Esophagus squamous epithelium (tissue), 5 donors: ENCODE measurements at places on chromosomes 1 and 21.

- no peak for DNase-seq
Observed at GRCh38 chr1:204506201-204506968, 9.8 kb upstream of the MDM4 start.

DNA sequence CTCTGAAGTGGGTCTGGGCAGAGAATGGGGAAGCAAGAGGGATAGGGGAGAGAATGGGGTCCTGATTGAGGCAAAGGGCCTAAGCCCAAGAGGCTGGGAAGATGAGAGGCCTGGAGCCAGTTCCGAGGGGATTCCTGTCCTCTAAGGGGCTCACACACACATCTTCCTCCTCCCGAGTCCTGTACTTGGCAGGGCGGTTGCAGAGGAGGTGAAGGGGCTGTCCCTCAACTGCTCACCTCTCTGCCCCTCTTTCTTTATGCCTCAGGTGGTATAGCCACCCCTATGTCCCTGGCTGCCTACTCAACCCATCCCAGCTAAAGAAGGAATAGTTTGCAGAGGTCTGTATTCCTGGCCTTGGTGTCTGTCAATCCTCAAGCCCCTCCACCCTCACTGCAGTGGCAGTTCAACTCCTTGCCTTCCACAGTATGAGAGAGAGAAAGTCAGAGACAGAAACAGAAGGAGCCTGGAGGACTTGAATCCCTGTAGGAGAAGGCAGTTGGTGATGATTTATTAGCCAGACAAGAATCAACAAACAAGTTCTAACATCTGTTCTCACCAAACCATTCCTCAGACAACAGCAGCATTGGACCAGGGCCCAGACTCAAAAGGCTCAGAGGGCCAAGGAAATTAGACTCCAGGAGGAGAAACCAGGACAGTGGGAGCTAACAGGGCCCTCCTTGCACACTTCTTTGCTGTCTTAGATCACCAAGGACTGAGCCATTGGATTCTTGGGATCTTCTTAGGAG is 10.7 kb downstream of the SH2D2A start:
- no peak for DNase-seq

DNA sequence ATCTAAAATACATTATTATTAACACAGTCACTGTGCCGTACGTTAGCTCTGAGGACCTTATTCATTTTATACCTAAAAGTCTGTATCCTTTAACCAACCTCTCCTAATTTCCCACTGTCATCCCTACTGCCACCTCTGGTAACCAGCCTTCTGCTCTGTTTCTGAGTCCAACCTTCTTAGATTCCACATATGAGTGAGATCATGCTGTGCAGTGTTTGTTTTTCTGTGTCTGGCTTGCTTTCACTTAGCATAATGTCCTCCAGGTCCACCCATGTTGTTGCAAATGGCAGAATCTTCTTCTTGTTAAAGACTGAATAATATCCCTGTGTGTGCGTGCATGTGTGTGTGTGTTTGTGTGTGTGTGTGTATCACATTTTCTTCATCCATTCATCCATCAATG is 64.2 kb downstream of the ETS2 start:
- DNase-seq: no peak

GRCh38 chr1:70034403-70034802 is 171.0 kb downstream of the LRRC40 start:
- DNase-seq: no peak

GRCh38 chr1:1085911-1086841 is 12.1 kb upstream of the RNF223 start:
- no peak for DNase-seq

DNA sequence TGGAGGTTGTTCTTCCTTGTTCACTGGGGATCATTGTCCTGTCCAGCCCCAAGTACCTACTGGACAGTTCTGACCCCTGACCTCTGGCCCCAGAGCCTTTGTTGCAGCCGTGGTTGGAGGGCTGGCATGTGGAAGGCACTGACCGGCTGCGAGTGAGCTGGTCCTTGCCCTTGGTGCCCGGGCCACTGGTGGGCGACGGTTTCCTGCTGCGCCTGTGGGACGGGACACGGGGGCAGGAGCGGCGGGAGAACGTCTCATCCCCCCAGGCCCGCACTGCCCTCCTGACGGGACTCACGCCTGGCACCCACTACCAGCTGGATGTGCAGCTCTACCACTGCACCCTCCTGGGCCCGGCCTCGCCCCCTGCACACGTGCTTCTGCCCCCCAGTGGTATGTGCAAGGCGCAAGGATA is 11.4 kb downstream of the TIE1 start:
- DNase-seq: no peak

GRCh38 chr1:2469103-2469940 is 6.8 kb upstream of the PLCH2 start:
- DNase-seq: no peak

DNA sequence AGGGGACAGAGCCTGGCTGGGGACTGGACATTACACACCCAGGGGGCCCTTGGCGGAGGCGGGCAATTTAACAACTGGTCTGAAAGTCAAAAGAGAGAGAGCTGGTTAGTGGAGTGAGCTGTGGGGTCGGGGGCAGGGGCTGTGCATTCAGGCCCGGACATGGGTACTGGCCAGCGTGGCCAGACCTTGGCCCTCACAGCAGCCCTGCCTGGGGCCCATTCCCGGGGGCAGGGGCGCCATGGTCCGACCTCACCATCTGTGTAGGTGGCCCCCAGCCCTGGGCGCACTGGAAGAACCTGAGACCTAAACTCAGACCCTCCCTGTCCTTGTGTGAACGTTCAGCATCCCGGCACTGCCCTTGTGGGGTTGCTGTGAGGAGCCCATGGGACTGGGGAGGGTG is 5.0 kb downstream of the CLDN19 start:
- no peak for DNase-seq

- DNase-seq: no peak
Observed at GRCh38 chr1:97901017-97901658, 19.7 kb downstream of the DPYD start.

GRCh38 chr1:218353656-218354055 is 8.5 kb downstream of the TGFB2 start:
- DNase-seq: no peak

DNA sequence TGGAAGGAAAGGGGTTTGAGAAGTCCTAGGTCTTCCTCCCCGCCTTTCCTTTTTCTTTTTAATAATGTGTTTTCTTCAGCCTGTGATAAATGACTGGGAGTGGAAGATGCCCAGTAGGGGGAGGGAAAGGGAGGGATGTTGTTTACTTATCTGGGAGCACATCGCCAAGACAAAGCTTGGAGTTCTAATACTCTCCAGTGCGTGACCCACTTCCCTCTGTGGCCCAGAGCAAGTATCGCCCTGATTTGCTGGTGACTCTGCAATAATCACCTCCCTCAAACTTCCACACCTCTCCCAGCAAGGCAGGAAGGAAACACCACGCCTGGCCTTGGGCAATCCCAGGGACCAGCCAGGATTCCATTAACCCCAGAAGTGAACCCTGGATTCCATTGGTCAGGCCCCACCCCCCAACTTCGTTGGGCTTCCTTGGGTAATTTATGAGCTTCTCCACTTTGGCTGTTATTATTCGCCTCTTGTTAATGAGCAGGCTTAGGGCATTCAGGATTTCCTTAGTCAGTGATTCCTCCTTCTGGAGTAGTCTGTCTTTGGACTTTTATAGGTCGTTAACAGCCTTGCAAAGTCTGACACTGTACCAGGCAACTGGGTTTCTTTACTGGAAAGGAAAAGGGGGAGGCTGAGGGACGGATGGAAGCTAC is 24.3 kb upstream of the GRHL3 start:
- DNase-seq: no peak

- no peak for DNase-seq
Observed at GRCh38 chr1:113451710-113452109, 61.4 kb downstream of the MAGI3 start.

GRCh38 chr1:85815906-85816305 is 107.7 kb upstream of the ZNHIT6 start:
- DNase-seq: no peak

DNA sequence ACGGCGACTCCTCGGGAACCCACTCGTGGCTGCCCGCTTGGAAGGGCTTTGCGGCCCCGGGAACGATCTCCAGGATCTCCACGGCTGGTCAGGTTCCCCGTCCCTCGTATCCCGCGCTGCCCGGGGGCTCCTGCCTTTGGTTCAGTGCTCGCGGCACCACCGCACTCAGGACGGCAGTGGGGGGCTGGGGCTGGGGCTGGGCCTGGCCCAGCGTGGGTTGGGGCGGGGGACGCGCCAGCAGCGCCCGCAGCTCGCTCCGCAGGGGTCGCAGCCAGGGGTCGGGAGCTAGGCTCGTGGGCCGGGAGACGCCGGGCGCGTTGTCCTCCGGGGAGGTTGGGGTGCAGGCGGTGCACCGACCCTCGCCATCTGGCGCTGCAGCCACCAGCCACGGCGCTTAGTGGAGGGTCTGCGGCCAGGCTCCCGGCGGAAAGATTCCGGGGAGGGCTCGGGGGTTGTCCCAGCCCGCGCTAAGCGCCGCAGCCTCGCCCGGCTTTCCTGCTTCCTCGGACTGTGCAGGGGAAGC is 8.9 kb downstream of the SIM2 start:
- no peak for DNase-seq

GRCh38 chr1:25657121-25657882 is 40.7 kb downstream of the MAN1C1 start:
- DNase-seq: no peak

DNA sequence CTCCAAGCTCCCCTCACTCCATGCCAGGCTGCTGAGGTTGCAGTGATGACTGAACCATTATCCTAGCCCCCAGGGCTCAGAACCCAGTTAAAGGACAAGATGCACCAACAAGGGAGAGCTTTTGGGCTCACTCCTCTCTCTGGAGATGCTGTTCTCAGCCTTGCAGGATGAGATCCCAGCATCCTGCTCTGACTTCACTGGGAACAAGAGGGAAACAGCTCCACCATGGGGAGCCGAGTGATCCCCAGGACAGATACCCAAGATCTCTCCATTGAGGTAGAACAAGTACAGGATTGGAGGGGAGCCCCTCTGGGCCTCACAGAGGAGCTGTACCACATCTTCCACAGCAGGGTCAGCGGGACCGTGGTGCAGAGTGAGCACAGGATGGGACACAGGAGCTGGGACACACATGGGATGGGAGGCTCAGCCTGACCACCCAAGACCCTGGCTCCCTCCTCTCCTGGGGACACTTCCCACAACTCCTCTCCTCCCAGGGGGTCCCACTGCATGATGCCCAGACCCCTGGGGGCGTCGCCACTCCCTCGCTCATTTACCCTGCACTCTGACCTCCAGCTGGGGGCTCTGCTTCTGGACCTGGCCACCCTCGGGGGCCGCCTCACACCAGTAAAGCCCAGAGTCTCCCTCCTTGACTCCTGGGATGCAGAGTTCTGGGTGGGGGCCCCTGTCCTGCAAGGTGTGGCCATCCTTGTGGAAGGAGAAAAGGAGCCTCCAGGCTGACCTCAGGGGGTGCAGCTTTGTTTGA is 18.6 kb upstream of the SLAMF9 start:
- DNase-seq: no peak

GRCh38 chr1:7076572-7076971 is 291.3 kb downstream of the CAMTA1 start:
- no peak for DNase-seq

DNA sequence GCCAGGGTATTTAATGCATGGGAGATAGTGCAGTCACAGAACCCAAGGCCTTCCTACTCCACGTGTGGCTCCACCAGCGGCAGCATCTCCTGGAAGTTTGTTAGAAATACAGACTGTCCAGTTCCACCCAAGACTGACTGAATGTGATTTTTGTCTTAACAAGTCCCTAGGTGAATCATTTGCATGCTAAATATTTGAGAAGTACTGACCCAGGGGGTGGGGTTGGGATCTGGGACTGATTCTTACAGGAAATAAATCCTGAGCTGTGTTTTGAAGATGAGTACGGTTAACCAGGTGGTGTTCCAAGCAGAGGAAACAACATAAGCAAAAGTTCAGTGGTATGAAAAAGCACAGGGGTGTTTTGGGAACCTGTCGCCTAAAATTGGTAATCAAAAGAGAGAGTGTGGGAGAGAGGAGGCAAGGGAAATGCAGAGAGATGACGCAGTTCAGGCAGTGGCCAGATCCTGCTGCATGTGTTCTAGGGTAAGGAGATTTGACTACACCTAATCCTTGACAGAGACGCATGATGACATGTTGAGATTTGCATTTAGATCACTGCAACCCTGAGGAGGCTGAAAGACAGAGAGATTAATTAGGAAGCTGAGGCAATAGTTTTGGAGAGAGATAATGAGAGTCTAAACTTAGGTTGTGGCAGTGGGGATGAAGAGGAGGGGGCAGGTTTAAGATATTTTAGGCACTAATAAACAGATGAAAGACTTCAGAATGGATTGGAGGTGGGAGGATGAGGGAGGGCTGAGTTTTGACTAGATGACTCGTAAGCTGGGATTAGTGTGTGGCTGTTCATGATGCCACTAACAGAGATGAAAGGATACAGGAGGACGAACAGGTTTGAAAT is 3.7 kb upstream of the ZNF326 start:
- DNase-seq: no peak

DNA sequence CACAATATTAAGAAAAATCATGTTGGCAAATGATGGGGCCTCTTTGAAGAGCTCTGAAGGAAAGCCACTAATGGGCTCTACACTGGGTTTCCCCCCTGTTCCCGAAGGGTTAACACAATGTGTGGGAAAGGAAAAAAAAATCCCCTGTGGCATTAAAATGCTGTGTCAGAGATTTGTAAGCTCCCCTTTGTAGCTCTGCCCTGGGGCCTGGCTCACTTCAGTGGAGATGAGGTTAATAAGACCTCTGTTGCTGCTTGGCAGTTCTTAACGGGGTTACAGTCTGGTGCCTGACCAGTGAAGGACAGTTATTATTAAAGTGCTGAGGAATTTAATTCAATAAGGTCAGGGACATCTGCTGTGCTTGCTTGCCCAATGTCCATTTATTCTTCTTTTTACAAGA is 129.7 kb upstream of the UBE2U start:
- DNase-seq: no peak

GRCh38 chr1:158208586-158209116 is 28.0 kb downstream of the CD1D start:
- DNase-seq: no peak

DNA sequence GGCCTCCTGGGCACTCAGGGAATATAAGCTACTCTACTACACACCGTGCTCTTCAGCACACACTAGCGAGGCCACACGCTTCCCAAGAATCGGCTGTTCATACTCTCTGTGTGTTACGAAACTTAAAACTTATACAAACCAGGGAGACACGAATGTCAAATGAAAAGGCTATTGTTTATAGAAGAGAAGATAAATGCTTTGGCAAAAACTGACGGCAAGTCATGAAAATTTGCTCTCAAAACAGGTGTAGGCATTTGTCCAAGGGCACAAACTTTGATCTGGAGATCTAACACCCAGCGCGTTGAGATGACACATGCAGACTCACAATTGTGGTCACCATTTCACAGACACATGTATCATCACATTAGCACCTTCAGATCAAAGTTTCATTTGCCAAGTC is 46.1 kb downstream of the USP48 start:
- DNase-seq: no peak

GRCh38 chr1:232737917-232738316 is 67.3 kb upstream of the MAP10 start:
- no peak for DNase-seq

DNA sequence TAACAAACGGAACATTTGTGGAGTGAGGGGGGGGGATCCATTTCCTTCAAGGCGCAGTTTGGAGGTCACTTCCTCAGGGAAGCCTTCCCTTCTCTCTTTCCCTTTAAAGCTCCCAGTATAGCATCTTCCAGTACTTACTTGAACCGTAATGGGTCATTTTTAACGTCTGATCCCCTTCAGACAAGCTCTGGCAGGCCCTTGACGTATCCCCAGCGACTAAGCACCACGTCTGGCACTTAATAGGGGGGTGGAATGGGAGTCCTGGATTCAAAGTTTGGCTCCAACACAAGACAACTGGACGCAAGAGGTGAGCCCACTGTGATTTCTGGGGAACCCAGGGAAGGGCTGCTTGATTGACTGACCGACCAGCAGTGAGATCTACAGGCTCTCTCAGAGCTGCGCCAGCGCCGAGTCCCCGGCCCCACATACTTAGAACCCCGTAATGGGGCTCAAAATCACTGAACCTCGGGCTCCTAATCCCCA is 441 bp downstream of the YARS1 start:
- no peak for DNase-seq
